ENCODE measurements at places on chromosomes 6 and 20.

DNA sequence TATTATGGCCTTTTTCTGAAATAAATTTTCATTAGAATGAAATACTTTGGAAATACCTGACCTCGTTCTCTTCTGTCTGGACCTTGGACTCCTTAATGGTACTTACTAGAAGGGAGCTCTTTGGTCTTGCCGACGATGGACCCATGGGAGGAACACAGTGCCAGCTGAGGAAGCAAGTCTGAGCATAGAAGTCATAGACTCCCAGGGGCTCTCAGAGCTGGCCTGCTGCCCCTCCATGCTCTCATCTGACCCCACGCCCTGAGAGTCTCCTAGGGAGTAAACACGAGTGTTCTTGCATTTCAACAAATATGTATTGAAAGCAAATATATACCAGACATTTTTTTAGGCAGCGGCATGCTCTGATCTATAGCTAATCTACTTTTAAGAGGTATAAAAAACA is 87.8 kb downstream of the PLEKHG1 start:
- no peak for DNase-seq

DNA sequence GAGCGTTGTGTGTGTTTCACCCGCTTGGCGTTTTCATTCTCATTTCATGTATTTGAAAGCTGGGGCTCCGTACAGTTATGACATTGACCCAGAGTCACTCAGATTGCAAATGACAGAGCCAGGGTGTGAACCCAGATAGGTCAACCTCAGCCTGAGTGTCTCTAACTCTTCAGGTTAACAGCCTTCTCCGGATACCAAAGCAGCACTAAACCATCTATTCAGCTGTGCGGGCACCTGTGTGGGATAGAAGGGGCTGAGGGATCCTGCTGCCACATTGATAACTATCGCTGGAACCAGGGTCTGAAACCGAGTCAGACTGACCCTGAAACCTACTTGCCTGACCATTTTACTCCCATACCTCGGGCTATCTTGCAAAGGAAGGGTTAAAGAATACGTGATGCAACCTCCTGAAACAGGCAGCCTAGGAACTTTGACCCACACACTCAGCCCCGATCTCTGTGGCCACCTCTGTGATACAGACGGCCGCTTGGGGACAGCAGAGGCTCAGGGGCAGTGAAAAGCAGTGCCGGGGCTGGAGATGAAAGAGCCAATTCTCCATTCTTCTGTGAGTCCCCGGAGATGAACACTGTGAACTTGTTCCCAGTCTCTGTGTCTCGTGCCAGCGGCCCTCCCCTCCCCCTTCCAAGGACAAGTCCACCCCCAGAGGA is 233.5 kb upstream of the QKI start:
- DNase-seq = no peak

- no peak for DNase-seq
Measured at GRCh38 chr6:104653781-104654180, 205.9 kb downstream of the HACE1 start.

- DNase-seq = no peak
Measured at GRCh38 chr6:153591159-153591558, 447.9 kb upstream of the OPRM1 start.

- DNase-seq = no peak
Measured at GRCh38 chr6:161676586-161676985, 402.7 kb upstream of the AGPAT4 start.

GRCh38 chr20:11128220-11128718 is 454.5 kb upstream of the JAG1 start:
- no peak for DNase-seq

DNA sequence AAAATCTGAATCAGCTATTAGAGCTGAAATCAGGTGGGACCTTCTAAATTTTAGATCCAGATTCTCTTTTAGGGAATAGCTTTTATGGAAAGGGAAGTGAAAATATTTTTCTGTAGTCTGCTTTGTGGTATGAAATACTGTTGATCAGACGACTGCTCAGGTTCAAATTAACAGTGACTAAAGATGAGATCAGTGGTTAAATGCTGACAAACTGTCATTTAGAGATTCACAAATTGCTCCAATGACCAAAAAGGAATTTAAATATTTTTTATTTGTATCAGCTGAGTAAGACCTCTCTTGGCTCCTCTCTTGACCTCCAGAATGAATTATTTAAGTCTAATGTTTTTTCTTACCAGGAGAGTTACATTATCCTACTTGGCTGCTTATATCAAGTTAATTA is 77.3 kb downstream of the KCNQ5 start:
- no peak for DNase-seq
